ENCODE measurements at places on chromosomes 5 and 9. TPM values are rescaled to one million over a fixed set of nuclear protein-coding genes. Genes with fewer than 3 reads are reported as not detected.

GRCh38 chr9:106110483-106110882 is 416.1 kb downstream of the TMEM38B start:
- H3K4me1 ChIP-seq = no peaks in the 10 kb centered on the region
- no peak for DNase-seq
- H3K27me3 ChIP-seq = no peaks in the 10 kb centered on the region
- H3K36me3 ChIP-seq = no peaks in the 10 kb centered on the region

DNA sequence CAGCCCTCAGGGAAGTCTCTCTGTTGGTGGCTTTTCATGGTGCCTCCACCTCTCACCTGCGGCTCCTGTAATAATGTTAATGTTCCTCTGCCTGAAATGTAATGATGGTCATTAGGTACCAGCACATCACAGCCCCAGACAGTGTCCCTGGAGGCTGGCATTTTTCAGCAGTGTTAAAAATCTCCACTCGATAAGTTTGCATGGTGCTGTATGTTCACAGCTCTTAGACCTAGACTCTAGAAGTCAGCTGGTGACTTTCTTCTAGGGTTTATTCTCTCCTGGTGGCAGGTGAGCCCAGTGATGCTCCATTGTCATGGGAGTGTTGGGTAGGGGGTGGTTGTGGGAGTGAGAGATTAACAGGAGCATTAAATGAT is 53.1 kb downstream of the GPR107 start:
- H3K4me1 ChIP-seq = no peaks in the 10 kb centered on the region
- H3K27ac ChIP-seq = no peak overlapping the region
- DNase-seq = no peak
- H3K36me3 ChIP-seq = peaks cover 60% of the 10 kb centered on the region

DNA sequence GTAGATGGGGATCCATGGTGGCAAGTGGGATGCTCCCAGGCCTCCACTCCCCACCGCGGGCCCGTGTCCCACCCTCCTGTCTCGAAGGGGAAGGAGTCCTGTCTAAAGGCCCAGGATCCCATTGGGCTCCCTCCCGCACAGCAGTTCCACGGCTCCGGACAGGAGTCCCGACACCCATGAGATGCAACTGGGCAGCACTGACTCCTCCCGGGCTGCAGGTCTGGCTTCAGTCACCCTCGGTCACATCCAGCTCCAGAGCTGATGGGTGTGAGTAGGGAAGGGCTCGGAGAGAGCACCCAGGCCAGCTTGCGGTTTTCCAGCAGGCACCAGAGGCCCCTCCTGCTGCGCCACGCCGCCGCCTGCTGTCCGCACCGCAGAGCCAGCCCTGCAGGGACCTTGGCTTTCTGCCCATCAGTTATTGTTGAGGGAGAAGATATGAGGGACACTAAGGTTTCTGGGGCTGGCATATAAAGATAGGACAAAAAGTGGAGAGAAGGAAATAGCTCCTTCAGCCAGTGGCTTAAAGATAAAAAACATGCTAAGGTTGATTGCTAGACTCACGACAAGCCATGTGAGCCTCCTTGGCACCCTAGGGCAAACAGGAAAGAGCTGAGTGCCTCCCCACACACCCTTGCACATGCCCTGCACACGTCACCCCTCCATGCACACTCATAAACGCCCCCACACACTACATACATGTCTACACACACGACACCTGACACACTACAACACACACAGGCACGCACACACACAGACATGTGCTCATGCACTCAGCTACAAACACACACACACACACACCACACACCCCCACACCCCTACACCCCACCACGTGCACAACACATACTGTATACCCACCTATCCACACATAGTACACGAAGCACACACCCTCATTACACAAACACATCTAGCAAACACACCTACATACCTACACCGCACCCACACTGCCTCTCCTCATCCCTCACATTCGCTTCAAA is 79.0 kb downstream of the AK8 start:
- H3K4me1 ChIP-seq = peaks cover 27% of the 10 kb centered on the region
- H3K27me3 ChIP-seq = no peaks in the 10 kb centered on the region
- H3K36me3 ChIP-seq = no peaks in the 10 kb centered on the region
- H3K27ac ChIP-seq = peak overlapping the region; percentile 55

DNA sequence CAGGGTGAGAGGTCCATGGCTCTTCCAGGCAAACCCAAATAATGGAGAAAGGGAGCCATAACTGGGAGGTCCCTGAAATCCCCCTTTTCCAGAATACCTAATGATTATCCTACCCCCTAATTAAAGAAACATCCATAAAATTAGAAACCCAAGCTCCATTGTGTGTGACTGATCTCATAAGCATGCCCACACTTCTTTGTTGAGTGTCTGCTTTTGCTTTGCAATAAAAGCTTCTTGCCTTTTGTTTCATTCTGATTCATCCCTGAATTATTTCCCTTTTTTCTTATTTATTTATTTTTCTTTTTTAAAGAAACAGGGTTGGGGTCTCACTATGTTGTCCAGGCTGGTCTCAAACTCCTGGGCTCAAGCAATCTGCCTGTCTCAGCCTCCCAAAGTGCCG is 33.1 kb downstream of the BTF3 start:
- H3K4me3 ChIP-seq = no peak overlapping the region
- no peaks in the 10 kb centered on the region for H3K36me3 ChIP-seq
- no peaks in the 10 kb centered on the region for H3K4me1 ChIP-seq
- no peak for DNase-seq

TLX3 gene
- total RNA-seq = not detected

SLC4A9 gene
- not detected for total RNA-seq

EIF4EBP3 gene
- total RNA-seq = 16.8 TPM

Measured in right atrium auricular region (tissue), 2 donors.